ENCODE measurements at places on chromosomes 7 and 10.

DNA sequence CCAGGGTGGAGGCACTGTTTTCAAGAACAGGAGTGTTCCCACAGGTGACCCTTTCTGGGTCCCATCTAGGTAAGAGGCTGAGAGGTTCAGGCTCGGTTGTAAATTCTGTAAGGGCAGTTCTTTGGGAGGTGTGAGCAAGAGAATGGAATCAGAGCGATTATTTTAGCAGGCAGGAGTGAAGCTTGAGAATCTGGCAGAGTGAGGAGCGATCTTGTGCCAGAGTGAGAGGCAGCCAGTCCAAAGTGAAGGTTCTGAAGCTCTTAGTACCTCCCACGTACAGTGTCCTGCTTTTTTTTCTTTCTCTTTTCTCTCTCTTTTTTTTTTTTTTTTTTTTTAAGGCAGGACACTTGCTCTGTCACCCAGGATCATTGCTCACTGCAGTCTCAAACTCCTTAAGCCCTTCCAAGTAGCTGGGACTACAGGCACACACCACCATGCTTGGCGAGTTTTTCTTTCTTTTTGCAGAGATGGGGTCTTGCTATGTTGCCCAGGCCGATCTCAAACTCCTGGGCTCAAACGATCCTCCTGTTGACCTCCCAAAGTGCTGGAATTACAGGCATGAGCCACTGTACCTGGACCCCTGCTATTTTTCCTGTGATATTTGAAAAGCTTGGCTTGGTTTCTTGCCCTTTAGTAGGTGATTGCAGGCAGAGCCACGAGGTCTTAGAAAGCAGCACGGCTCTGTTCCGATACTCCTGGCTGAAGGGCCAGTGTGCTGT lies 10.9 kb downstream of the POR start:
- no peak for DNase-seq

DNA sequence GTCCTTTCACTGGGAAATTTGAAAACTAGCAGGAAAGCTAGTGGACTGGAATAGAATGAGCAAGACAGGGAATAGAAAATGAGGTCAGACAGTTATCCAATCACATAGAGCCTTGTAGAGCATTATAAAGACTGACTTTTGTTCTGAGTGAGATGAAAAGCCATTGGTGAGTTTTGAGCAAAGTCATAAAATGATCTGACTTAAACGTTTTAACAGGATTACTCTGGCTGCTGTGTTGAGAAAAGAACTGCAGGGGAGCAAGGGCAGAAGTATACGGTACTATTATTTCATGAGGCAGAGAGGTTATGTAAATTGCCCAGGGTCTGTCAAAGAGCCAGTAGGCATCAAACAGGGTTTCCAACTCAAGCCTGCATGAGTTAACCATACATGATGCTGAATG lies 393.4 kb downstream of the TFEC start:
- no peak for DNase-seq

DNA sequence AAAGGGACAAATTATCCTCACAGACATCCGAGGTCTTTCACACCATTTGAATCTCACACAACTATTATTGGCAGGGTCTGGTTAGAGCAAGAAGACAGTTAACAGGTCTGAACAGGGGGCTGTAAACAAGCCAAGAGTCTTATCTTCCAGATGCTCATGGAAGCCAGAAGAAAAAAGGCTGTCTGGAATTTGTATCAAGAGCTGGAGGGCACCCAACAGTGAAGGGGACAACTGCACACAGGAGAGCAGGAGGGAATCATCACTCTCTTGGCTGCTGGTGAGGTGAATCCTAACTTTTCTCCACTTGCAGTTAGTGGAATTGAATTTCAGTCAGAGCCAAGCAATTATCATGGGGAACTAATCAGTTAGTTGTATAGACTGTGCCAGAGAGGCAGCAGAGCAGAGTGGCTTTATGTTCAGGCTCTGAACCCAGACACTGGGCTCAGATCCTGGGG lies 880.2 kb upstream of the AUTS2 start:
- DNase-seq: no peak

DNA sequence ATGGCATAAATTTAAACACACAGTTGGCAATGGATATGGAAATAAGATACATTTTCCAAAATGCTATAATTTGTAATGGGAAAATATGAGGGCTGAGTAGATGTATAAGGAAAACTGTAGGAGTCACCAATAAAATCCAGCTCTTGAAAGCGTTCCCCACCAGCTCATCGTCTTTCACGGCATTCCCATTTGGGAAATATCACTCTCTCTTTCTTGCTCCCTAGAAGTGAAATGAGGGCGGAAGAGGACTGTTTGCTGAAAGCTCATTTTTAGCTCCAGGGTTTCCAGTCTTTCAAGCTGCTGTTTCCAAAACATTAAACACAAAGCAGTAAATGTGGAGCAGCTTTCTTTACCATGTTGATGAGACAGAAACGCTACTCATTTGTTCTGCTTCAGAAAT lies 104.6 kb upstream of the SFMBT2 start:
- DNase-seq: no peak

DNA sequence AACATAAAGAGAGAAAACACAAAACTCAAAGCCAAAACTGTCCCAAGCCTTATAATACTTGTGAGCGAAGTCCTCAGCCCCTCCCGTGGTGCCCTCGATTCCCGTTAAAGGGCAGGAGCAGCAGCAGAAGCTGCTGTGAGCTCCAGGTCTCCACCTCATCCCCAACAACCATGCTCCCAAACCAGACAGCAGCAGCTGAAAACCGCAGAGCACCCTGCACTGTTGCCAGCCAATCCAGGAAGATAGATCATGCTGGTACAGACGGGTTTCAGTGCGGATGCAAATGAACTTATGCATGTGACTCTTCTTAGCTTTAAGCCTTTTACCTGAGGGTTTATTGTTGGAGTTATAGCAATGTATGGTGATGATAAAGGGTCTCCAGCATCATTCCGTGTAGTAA lies 97.9 kb downstream of the DNAJB6 start:
- no peak for DNase-seq

GRCh38 chr10:113124724-113125123 lies 174.7 kb downstream of the TCF7L2 start:
- no peak for DNase-seq

DNA sequence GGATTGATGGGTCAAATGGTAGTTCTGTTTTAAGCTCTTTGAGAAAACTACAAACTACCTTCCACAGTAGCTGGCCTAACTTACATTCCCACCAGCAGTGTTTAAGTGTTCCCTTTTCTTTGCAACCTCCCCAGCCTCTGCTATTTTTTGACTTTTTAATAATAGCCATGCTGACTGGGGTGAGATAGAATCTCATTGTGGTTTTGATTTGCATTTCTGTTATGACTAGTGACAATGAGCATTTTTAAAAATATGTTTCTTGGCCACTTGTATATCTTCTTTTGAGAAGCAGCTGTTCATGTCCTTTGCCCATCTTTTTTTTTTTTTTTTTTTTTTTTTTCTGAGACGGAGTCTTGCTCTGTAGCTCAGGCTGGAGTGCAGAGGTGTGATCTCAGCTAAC lies 155.2 kb upstream of the BMPER start:
- DNase-seq: no peak

DNA sequence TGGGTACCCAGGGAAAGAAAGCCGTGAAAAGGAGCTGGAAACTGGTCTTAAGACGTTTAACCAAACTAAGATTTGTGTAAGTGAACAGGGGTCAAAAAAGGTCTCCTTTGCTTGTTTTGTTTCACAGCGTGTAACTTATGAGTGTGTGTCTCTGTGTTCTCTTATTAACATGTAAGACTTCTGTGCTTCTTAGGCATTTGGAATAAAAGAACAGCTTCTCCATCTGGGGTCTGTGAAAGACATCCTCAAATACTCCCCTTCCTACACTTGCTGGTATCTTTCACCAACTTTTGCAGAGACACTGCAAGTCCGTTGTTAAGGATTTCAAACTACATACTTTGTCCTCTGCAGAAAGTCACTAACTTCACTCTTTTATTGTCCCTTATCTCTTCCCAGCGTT lies 615 bp upstream of the NEUROD6 start:
- DNase-seq: no peak

DNA sequence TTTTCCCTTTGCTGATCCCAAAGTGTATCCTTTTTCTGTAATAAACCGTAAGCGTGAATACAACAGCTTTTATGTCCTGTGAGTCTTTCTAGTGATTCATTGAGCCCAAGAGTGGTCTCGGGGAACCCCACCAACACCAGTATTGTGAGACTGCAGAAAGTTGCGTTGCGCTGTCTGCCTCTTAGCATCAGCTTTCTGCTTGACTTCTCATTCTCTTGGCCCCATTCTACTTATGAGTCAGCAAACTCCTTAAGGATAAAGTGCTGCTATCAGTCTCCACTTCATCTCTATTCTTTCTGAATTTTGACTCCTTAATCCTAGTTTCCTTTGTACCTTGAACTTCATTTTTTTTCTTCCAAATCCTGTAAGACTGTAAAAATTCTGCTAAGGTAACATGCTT lies 184.3 kb upstream of the MBL2 start:
- DNase-seq: no peak

- DNase-seq: no peak
These were observed 30.3 kb downstream of the ELMO1 start for GRCh38 chr7:37418381-37418780.

DNA sequence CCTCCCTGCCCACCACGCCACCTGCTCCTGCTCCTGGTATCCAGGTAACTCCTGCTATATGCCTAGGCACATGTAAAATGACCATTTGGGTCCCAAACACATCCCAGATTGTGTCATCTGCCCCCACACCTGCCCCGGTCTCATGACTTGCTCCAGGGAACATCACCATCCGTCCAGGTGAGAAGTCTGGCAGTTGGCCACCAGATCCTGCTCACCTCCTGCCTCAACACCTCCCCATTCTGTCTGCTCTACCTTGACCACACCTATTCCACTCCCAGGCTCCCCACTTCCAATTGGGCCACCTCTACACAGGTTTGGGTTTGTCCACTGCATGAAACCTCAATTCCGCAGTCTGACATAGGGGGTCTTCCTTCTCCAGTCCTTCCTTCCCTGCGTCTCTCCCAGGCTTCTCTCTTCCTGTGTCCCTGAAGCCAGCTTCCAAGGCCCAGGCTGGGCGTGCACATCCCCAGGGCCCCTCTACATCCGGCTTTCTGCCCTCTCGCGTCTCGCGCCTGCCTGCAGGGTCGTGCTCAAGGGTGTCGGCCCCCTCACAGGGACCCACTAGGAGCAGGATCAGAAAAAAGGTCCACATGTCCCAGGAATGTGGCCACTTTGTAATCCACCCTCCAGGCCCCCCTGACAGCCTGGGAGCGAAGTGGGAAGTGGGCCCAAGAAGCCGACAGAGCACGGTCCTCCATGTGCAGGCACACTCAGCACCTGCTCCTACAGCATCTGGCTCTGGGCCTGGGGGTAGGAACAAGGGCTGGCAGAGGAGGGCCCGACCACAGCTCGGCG lies 49.3 kb upstream of the DAGLB start:
- DNase-seq: no peak

DNA sequence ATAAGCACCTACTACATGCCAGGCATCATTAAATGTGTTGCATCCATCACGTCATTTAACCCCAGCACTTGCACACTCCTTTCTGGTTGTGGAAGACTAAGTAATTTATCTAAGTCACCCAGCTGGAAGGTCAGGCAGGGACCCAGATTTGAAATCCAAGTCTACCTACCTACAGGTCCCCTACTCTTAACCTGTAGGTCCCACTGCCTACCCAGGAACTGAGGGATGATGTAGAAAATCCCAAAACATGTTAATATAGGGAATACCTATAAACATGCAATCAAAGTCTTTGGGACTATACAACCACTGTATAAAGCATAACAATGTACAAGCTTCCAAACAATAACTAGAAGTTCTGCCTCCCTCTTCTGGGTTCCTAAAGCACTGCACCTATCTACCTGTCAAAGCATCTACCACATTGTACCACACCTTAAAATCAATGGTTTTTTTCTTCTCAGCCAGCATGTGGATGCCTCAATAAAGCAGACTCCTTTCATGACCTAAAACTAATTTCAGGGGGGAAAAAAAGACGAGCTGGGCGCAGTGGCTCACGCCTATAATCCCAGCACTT lies 5.6 kb downstream of the IL6 start:
- peak; percentile 22 for DNase-seq
